ENCODE measurements at places on chromosomes 7 and 10. TPM values are rescaled to one million over a fixed set of nuclear protein-coding genes. Genes with fewer than 3 reads are reported as not detected.
A peak's percentile ranks its signal among the peaks of the same experiment; 100 is the strongest.

DNA sequence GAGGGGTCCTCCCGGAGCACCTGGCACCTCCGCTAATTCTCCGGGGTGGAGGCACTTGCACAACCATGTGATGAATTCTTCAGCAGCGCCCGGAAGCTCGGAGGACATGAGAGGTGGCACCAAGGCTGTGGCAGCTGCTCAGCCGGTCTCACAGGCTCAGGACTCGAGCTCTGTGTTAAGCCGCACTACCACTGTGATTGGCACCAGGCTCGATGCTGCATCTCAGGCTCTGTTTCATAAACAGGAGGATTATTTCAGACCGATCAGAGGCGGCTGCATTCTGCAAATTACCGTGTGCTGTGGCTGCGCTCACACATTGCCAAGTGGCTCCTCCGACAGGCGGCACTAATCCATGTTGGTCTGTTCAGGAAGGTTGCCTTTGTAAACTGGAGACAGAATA lies 495.2 kb downstream of the DNAJB6 start:
- DNase-seq, result peak; percentile 66

DNA sequence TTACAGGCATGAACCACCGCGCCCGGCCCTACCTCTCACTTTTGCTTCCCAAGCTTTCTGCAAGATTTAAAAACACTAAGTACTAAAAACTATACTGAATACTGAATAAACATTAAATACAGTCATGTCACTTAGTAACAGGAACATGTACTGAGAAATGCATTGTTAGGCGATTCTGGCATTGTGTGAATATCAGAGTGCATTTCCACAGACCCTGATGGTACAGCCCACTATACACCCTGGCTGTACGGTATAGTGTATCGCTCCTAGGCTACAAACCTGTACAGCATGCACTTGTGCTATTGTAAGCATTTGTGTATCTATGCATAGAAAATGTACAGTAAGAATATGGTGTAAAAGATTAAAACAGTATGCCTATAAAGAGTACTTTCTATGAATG lies 29.1 kb downstream of the PDIA4 start:
- no peak for DNase-seq

DNA sequence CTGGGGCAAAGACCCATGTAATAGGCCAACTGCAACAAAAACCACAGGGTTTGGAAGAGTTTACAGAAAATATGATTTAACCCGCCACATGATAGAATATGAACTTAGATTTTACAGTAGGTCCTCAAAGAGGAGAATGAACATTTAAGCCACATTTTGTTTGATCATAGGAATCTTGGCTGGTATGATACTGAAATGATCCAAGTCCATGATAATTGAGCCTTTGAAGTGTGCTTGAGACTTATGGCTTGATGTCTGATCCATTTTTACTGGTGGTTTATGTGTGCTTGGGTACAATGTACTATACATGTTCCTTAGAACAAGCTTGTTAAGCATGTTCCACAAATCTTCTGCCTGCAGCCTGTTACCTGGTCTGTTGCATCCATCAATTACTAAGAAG lies 41.8 kb upstream of the PDSS1 start:
- no peak for DNase-seq

- no peak for DNase-seq
These were observed 46.4 kb upstream of the ZNF138 start for GRCh38 chr7:64747802-64748201.

GRCh38 chr7:111424768-111425167 lies 137.5 kb downstream of the IMMP2L start:
- no peak for DNase-seq

DNA sequence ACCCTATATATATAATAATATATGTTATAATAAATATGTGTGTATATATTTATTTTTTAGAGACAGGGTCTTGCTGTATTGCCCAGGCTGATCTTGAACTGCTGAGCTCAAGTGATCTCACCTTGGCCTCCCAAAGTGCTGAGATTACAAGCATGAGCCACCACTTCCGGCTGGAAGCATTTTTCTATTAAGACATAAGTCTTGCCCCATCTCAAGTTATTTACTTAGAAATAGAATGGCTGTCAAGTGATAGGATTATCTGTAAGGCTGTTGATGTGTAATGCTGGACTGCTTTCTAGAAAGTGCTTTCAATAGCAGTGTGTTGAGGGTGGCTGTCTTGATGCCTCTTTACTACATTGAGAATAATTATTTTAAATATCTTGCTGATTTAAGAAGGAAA lies 65.2 kb downstream of the ZMYND11 start:
- DNase-seq, result no peak

DNA sequence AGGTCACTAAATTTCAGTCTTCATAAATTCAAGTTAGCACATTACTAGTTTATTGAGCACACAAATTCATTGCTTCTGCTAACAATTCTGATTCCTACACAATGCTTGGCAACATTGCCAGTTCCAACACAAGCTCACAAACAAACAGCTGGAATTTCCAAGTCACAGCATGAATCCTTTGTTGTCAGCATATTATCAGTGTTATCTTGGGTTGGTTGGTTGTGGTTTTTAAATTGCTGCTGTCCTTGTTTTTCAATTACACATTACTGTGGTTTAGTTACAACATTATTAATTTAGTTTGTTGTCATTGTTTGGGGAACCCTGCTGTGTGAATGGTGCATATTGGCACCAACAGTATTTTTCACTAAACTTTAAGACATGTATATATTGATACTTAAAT lies 86.0 kb upstream of the ARID5B start:
- no peak for DNase-seq

- DNase-seq, result no peak
These were observed 84.4 kb downstream of the SLIT1 start for GRCh38 chr10:97101166-97101940.

DNA sequence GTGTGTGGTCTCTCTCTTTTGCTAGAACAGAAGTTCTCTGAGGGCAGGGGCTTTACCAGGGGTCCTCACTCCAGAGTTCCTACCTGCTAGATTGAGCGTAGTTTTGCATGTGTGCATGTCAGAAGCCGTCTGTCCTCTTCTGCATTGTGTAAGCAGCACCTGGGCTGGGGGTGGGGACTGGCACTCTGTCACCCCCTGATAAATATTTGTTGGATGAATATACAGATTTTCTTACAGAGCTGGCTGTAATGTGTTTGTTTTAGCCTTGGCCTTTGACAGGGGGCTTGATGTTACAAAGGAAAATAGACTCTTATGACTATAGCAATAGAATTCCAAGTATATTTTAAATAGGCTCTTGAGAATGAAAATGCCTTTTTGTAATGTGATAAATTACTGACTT lies 46.6 kb downstream of the WDR37 start:
- DNase-seq, result no peak

- peak; percentile 79 for DNase-seq
These were observed 3.2 kb downstream of the IMPDH1 start for GRCh38 chr7:128406314-128407232.

DNA sequence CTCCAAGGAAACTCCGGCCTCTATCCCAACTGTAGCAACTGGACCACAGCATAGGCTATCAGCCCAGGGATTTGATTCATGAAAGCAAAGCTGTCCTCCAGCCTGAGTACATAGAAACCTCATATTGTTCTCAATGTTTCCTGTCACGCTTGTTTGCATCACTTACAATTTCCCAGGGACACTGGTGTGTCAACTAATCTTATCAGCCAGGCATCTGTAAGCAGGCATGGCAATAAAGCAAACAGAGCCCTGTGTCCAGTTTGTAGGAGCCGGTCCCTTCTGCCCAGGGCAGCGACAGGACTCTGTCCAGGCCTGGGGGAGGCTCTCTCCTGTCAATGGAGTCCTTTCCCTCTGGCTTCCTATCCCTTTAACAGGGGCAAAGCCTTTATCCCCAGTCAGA lies 23.0 kb upstream of the CDHR3 start:
- DNase-seq, result no peak

GRCh38 chr10:78404296-78404695 lies 370.6 kb downstream of the RPS24 start:
- no peak for DNase-seq

Gene OGDHL
- 1.6 TPM for total RNA-seq

Gene ZCCHC24
- 20.7 TPM for total RNA-seq

Gene C1QL3
- not detected for total RNA-seq

Gene SCRN1
- total RNA-seq, result 27.8 TPM

Gene SUGCT
- total RNA-seq, result 1.6 TPM

Data from spleen (tissue), 13 donors.